ENCODE measurements at places on chromosomes 1 and 21.
A peak's percentile ranks its signal among the peaks of the same experiment; 100 is the strongest.

DNA sequence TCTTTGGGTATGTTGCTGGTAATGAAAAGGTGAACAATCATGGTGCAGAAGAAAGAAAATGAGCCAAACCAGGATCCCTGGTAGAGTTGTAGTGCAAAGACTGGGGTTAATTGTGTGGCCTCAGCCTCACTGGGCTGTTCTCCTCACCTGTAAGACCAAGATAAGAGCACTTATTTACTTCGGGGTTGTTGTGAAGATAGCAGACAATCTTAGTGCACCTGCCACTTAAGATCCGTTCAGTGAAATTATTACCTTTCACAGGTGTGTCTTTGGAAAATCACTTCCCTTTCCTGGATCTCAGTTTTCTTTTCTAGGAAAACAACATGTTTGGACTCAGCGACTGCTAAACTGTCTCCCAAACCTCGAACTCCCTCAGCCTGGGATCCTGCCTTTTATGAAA is 1.3 kb upstream of the FGGY start:
- DNase-seq = no peak

- DNase-seq = no peak
These were observed 45.8 kb downstream of the RPRD2 start for GRCh38 chr1:150409504-150410362.

DNA sequence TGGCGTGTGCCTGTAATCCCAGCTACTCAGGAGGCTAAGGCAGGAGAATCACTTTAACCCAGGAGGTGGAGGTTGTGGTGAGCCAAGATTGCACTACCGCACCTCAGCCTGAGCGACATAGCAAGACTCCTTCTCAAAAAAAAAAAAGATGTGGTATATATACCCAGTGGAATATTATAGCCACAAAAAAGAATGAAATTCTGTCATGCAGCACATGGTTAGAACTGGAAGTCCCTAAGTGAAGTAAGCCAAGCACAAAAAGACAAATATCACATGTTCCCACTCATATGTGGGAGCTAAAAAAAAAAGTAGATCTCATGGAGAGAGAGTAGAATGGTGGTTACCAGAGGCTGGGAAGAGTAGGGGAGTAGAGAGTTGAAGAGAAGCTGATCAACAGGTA is 18.7 kb downstream of the PSMB4 start:
- no peak for DNase-seq

- DNase-seq = no peak
These were observed 25.4 kb upstream of the CGN start for GRCh38 chr1:151485685-151486255.

- DNase-seq = no peak
These were observed 1.7 kb downstream of the KLHDC8A start for GRCh38 chr1:205355075-205355453.

GRCh38 chr1:175744833-175745232 is 1.4 kb upstream of the TNR start:
- DNase-seq = no peak

GRCh38 chr1:40840526-40841323 is 21.4 kb downstream of the CITED4 start:
- DNase-seq = no peak

DNA sequence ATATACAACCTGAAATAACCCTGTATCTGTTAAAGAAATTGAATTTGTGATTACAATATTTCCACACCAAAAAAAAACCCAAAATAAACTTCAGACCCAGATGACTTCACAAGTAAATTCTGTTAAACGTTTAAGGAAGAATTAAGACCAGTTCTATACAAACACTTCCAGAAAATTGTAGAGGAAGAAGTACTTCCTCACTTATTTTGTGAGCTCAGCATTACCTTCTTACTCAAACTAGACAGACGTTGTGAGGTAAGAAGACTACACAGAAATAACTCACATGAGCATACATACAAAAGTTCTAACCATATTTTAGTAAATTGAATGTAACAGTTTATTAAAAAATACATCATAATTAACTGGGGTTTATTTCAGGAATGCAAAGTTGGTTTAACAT is 18.8 kb downstream of the RALGPS2 start:
- no peak for DNase-seq

DNA sequence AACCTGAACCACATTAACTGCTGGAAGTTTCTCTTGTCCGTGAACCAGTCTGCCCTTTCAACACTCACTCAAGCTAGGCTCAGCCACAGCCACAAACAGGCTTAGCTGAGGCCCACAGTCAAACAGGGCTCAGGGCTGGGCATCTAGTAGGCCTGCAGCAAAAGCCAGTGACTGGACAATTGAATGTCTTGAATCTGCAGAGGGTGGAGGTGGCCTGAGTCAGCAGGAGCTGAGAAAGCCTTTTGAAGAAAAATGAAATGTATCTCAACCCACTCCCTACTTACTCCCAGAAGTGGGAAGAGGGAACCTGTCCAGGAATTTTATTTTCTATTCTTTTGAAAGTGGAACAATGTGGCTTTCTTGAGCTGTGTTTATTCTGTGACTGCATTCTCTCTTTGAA is 95.4 kb downstream of the PTPRU start:
- no peak for DNase-seq

GRCh38 chr1:33342041-33342723 is 21.3 kb upstream of the A3GALT2 start:
- DNase-seq = peak; percentile 77

DNA sequence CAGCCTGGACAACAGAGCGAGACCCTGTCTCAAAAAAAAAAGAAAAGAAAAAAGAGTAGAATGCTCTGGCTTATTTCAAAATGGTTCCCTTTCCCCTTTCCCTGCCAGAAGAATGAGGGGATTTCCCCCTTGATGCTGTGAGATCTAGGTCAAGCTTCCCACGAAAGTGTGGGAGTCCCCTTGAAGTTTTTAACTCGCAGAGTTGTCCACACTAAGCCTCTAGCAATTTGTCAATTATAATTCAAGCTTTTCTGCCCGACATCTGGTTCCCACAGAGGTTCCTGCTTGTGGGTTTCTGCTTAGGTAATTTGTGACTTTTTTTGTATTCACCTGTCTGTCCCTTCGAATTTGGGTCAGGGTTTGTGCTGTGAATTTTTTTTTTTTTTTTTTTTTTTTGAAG is 62.8 kb downstream of the ZFYVE9 start:
- no peak for DNase-seq

DNA sequence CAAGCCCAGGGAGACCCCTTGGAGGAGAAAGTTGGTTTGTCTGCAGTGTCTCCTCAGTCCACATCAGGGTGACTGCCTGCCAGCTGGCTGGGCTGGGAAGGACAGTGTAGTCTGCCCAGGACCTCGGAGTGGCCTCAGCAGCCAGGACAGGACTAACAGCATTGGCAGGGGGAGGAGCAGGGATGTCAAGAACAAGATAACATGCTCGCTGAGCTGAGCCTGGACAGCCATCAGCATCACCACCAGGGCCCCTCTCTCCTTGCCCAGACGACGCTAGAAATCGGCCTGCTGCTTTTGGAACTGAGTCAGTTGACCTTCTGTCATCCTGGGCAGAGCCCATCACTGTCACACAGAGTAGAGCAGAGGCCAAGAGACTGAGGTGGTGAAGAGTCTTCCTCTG is 83.6 kb upstream of the CNTN2 start:
- no peak for DNase-seq

DNA sequence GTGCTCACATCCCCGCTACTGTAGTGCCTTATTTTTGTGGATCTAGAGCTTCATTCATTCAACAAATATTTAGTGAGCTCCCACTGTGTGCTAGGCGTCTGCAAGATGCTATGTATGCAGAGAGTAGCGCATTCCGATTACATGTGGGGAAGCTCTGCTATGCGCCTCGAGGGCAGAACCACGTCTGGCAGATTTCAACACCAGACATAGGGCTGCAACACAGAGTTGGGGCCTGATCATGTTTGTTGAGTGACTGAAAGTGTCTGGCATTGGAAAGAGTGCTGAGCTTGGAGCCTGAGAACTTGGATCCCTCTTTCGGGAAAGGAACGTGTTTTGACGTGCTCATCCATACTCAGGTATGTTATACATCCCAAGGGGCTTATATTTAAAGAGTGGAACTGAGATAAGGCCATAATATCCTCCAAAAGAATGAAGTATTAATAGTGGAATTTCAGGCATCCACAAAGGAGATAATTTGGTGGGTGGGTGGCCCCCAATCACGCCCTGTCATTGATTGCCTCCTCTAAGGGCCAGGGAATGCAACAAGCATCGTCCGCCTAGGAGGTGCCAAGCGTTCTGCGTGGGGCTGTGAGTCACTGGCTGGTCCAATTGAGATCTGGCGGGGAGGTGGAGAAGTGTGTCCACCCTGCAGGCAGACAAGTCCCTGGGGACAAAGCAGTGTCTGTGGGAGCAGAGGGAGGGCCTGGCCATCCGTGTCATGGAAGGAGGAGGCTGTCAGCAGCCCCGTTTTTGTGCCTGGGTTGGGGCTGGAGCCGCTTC is 62.8 kb upstream of the ZBTB40 start:
- no peak for DNase-seq

DNA sequence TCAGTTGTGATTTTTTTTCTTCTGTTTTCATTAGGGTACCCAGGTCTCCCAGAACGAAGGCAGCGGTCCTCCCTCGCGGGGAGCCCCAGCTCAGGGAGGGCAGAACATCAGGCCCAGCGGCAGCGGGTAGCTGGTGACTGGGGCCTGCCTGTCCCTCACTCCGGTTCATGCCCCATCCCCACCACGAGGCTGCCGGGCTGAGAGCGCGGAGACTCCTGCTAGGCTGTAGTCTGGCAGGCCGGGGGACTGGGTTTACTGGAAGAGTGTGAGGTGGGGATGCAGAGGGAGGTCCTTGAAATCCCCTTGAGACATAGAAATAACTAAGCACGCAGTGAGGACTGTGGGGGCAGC is 10.5 kb downstream of the BRINP2 start:
- DNase-seq = no peak

DNA sequence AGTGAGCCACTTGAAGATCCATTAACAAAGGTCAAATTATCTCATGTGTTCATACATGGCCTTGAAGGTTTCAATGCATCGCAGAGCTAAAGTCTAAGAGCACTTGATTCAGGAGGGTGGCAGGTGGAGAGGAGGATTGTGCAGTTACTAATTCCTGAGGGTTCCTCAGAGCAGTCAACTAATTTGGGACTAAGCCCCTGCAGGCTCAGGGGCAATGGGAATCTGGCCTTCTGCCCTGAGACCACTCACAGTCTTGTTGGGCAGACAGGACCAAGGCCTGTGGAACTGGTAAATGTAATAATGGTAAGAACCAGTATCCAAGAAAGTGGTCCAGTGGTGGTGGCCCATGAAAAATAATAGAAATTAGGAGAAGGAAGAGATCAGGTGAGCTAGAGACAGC is 127.4 kb upstream of the HMGB4 start:
- no peak for DNase-seq

GRCh38 chr1:47940779-47941178 is 56.4 kb downstream of the TRABD2B start:
- no peak for DNase-seq

- DNase-seq = no peak
These were observed 225.2 kb upstream of the TNR start for GRCh38 chr1:175968486-175969172.

- no peak for DNase-seq
These were observed 53.8 kb upstream of the PPP2R5A start for GRCh38 chr1:212231372-212231771.

- no peak for DNase-seq
These were observed 8.7 kb upstream of the TNFRSF4 start for GRCh38 chr1:1222575-1223225.

DNA sequence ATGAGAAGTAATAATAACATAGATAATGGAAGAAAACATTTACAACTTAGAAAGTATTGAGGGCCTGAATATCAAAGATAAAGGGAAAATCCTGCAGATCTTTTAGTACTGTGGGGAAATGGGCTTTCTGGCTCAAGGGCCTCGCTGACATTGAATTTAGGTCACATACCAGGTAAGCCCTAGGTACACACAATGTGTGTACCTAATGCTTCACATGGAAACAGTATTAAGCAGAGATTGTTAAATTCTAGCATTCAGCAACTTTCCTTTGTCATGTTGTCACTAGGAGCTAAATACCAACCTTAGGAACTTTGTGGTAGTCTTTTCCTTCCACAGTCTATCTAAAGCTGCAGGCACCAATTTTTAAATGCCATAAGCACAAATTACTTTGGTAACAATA is 49.7 kb downstream of the ODF2L start:
- DNase-seq = no peak

- DNase-seq = no peak
These were observed 93.0 kb upstream of the GCLM start for GRCh38 chr1:94002046-94002787.

- DNase-seq = no peak
These were observed 94.7 kb downstream of the NTMT2 start for GRCh38 chr1:170240409-170240808.

GRCh38 chr1:153490272-153491051 is 30.0 kb upstream of the S100A7 start:
- DNase-seq = no peak

- no peak for DNase-seq
These were observed 556.5 kb downstream of the PTBP2 start for GRCh38 chr1:97277891-97278654.

GRCh38 chr1:58585581-58586151 is 8.6 kb upstream of the TACSTD2 start:
- DNase-seq = no peak

DNA sequence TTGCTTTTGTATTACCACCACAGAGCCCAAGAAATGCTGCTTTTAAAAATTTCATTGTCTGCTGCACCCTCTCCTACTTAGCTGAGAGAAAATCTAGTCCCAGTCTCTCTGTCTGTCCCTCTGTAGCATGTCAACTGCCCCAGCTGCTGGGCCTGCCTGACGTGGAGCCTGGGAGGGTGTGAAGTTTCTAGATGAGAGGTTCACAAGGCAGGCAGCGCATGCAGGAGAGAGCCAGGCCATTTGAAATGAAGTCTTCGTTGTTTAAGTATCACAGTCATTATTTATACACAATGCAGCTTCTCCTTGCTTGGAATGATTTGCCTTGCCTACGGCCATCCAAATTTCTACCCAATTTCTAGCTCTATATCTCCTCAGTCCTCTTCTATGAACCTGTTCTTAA is 306.8 kb upstream of the PLXNA2 start:
- DNase-seq = no peak

DNA sequence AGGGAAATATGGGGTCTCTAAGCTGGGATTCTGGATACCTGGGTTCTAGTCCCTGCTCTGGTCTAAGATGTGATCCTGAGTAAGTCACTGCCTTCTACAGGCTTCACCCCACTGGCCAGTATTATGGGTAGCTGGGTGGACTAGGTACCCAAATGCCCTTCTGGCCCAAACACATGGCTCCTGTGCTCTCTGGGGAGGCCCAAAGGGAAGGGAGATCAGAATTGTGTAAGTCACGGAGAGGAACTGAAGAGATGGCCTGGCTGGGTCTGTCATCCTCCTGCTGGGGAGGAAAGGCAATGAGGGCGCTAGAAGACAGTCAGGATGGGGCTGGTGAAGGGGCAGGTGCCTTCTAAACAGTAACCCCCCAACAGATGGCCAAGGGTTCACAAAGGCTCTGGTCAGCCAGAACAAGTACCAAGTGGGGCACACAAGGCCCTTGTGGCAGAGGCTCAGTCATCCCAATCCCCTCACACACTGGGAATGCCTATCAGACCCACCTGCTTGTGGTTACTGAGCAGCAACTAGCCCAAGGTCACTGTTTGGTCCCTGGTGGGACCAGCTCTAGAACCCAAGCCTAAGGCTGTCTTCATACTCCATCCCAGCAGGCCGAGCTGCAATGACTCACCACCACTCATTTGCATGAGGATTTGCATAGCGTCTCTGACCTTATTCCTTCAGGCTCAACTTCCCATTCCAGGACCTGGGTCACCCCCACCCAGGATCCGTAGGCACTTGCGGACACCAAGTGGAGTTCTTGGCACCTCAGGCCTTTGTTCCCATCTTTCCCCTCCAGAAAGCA is 9.2 kb downstream of the MEF2D start:
- no peak for DNase-seq
